ENCODE measurements at places on chromosomes 16 and 17. TPM values are rescaled to one million over a fixed set of nuclear protein-coding genes. Genes with fewer than 3 reads are reported as not detected.

Gene SLC5A10
- total RNA-seq, result not detected

Gene CCL4L2
- 11.5 TPM for total RNA-seq

Gene TMEM219
- total RNA-seq, result 43.8 TPM

Gene RARA
- total RNA-seq, result 24.0 TPM

Gene CPHXL2
- total RNA-seq, result not detected

Gene NLK
- 11.4 TPM for total RNA-seq

Gene LITAFD
- not detected for total RNA-seq

Gene PITPNC1
- total RNA-seq, result 18.7 TPM

Gene HS3ST3A1
- total RNA-seq, result 3.7 TPM

Gene TNFRSF17
- total RNA-seq, result not detected

Gene CCL1
- 111 TPM for total RNA-seq

Gene PLXDC1
- 0.43 TPM for total RNA-seq

Gene ARHGDIG
- total RNA-seq, result not detected

Gene DYNLL2
- total RNA-seq, result 37.2 TPM

Gene TMEM220
- total RNA-seq, result 1.3 TPM

Gene TMEM114
- not detected for total RNA-seq

Gene PYCARD
- total RNA-seq, result 17.1 TPM

Gene FA2H
- total RNA-seq, result not detected

Gene ZNHIT3
- 48.5 TPM for total RNA-seq
